ENCODE measurements at places on chromosomes 4 and X.

DNA sequence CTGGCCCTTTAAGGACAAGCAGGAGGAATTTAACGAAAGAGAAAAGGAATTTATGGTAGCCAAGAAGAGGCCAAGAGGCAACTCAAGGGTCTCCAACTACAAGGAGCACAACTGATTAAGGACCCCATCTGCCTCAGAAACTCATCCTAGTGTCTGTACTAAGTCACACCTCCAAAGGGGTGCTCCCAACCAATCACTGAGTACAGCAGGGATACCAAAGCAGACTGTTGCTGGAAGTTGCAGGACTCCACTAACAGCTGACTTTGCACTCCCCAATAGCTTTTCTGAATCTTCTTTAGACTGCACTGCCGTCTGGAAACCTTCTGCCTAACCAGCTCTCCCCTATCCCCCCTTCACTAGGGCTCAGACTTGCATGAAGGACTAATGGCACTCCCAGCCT, 50.6 kb downstream of the ATP11C start:
- DNase-seq: peak; percentile 45

- no peak for DNase-seq
These were observed 209.5 kb downstream of the HS6ST2 start for GRCh38 chrX:132748909-132749308.

- no peak for DNase-seq
These were observed 18.0 kb downstream of the PPEF1 start for GRCh38 chrX:18725310-18725943.

DNA sequence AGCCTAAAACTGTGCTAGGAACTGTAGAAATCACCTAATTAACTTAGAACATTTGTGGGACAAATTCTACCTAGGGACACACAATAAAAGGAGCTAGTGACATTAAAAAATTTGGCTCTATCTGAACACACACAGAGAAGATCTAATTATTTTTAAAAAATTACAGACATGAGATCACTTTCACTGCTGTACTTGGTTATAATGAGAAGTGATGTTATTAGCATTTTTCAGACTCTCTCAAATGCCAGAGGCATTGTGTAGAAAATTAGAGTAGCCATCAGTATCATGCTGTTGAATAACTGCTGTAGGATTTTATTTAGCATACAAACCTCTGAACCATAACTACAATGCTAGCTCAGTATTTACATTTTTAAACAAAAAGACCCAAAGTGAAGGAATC, 109.1 kb upstream of the ANK2 start:
- no peak for DNase-seq

- DNase-seq: no peak
These were observed 4.4 kb downstream of the SORCS2 start for GRCh38 chr4:7196736-7197135.

GRCh38 chr4:86848136-86848535, 1.0 kb downstream of the SLC10A6 start:
- no peak for DNase-seq
